ENCODE measurements at places on chromosomes 7 and 10.

DNA sequence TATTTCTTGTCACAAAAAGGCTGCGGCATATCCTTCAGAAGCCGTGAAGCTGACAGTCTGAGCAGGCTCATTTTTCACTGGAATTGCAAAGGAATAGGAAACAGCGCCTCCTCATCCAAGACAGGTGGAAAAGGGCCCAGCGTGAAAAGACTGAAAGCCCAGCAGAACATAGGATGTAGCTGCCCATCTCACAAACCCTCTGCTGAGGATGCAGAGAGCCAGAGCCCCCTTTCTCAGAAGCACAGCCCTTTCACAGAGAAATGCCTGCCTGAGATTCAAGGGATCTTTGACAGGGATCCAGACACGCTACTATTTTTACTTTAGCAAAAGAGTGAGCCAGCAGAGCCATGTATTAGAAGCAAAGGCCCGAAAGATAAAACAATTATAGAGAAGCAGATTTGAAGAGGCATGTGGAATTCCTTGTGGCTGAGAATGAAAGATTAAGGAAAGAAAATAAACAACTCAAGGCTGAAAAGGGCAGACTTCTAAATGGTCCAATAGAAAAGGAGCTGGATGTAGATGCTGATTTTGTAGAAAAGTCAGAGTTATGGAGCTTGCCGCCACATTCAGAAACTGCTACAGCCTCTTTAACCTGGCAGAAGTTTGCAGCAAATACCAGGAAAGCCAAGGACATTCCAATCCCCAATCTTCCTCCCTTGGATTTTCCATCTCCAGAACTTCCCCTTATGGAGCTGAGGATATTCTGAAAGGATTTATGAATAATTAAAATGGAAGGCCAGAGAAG is 36.9 kb downstream of the GDI2 start:
- no peak for DNase-seq

DNA sequence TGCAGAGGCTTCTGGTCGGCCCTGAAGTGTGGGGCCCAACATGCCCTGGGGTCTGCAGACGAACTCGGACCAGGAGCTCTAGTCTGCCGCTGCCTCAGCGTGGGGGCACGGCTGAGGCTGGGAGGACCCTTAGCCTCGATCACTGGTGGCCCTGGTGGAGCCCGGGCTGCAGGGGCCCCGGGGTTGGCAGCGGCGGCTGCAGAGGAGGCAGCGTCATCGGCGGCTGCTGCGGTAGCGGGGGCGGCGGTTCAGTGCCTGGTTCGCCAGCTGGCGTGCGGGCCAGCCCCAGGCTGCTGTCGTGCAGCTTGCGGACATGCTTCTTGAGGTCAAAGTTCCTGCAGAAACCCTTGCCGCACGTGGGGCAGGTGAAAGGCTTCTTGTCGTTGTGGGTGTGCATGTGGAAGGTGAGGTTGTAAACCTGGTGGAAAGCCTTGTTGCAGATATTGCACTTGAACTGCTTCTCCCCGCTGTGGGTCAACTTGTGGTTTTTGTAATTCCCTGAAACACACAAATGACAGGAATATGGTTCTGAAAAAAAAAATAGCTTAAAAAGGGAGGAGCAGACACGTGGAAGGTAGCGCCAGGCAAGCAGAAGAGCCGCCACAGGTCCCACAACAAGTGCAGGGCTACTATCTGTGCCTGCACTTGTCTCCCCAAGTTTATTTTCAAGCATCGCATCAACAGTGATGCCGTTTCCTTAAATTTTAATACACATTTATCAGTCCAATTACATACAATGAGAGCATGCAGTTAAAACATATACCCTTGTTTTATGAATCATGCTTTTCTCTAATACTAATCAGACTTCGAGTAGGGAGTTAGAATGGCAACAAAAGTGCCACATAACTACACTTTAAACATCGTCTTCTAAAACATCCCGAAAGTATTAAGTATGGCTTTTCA is 2.4 kb downstream of the FEZF1 start:
- no peak for DNase-seq

GRCh38 chr10:72470666-72471065 is 115.9 kb upstream of the DNAJB12 start:
- DNase-seq, result no peak

- DNase-seq, result no peak
These were observed 110.1 kb downstream of the ARID5B start for GRCh38 chr10:62011558-62011957.

- no peak for DNase-seq
These were observed 125.4 kb downstream of the EVX1 start for GRCh38 chr7:27367933-27368549.

- DNase-seq, result no peak
These were observed 7.1 kb downstream of the FKBP14 start for GRCh38 chr7:30019387-30019786.

- DNase-seq, result no peak
These were observed 75.3 kb upstream of the IL6 start for GRCh38 chr7:22651534-22652243.

DNA sequence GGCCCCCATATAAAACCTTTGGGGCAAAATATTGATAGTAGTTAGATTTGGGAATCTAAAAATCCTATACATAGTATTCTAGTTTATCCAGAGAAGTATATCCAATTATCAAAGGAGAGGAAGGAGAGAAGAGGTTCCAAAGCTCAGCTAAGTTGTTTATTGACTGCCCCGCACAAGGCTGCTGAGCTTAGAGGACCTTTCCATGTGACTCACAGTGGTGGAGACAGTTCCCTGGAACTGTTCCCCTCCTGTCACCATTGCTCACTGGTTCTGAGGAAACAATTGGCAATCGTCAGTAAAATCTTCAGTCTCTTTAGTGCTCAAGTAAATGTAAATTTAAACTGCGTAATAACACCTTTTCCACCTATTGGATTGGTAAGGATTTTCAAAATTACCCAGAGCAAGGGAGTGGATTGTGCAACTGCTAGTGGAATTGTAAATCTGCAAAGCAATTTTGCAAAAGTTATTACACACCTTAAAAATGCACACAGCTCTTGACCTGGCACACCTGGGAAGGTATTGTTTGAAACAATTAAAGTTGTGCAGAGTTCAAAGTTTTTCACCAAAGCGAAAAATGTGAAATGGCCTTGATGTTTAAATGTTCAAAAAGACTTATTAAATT is 63.1 kb downstream of the EEPD1 start:
- no peak for DNase-seq

DNA sequence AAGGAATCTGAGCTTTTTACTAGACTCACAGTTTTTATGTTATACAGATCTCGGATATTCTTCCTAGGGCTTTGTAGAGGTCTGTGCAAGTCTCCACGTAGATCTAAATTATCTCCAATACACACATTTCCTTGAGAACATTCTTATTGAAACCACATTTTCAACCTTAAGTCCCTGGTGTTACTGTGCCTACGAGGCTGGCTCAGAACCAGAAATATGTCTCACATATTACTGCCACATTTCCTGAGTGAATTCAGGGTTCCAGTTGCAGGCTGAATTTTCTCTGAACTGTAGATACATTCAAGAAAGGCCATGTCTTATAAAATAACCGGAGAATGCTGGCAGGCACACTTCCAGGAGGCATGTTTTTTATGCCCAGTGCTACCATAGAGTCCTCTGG is 46.5 kb downstream of the INHBA start:
- DNase-seq, result no peak

DNA sequence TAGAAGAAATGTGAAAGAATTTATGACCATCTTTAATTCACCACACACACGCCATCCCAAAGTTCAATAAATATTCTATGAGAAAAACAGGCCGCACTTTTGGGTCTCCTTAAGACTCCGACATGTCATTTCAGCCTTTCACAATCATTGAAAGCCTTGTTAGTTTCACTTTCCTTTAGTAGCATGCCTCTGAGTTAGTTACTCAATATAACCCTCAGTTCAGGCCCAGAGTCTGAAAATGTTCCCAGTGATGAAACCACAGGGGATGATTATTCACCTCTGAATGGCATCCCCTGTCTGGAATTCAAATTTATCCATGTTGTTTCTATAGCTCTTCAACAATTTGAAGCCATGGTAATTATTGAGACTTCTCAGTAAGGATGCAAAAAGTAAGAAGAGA is 278.1 kb upstream of the NRP1 start:
- DNase-seq, result no peak

- no peak for DNase-seq
These were observed 189.2 kb downstream of the SEMA3D start for GRCh38 chr7:84997626-84998025.

DNA sequence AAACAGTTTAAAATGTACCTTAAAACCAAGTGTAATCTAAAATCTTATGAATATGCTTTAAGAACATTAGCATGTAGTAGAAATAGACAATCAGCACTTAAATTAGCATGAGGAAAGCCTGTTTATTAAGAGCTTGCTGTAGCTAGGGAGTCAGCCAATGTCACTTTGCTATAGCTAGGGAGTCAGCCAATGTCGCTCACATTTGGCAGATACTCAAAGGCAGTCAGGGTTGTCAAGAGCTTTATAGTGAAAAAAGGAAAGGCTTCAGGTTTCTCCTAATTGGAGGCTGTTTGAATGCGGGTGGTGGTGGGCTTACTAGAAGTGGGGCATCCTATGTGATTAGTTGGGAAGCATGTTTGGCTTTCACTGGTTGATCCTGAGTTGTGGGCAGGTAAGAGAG is 226.2 kb upstream of the DGKB start:
- DNase-seq, result no peak

DNA sequence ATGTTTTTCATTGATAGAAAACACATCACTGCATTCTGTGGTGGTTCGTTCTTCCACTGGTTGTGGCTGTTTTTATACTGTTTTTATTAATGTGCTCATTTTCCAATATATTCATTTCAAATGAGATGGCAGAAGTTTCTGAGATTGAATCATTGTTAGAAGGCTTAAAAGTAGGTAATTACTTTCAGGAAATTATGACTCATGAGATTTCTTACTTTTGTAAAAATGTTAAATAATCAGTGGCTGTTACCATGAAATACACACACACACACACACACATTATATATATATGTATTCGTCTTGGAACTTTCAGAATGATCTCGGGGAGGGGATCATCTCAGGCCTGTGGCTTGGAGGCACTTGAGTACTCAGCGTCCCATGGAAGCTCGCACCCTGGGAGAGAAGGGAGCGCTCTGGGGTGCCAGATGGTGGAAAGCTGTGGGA is 66.1 kb downstream of the ZMYND11 start:
- no peak for DNase-seq

DNA sequence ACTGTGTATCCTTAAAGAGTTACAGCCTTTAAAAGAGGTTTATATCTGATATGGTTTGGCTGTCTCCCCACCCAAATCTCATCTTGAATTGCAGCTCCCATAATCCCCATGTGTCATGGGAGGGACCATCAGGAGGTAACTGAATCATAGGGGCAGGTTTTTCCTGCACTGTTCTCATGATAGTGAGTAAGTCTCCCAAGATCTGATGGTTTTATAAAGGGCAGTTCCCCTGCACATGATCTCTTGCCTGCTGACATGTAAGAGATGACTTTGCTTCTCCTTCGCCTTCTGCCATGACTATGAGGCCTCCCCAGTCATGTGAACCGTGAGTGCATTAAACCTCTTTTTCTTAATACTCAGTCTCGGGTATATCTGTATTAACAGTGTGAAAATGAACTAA is 9.7 kb downstream of the RTKN2 start:
- DNase-seq, result no peak

DNA sequence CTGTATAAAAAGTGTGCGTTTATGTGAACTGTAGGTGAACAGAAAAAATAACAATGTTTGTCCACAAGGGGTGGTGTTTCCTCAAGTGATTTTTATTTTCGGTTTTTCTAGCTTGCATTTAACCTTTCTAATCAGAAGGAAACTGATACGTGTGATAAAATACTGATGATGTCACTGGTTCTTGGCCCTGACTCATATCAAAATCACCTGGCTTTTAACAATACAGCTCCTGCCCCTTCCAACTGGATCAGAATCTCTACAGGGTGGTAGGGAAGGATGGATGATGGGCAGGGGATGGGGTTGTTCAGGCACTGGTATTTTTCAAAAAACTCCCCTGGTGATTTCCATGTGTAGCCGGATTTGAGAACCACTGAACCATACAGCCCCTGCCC is 10.9 kb downstream of the NPFFR1 start:
- DNase-seq, result no peak

- no peak for DNase-seq
These were observed 48.8 kb downstream of the PLPP4 start for GRCh38 chr10:120505866-120506265.

DNA sequence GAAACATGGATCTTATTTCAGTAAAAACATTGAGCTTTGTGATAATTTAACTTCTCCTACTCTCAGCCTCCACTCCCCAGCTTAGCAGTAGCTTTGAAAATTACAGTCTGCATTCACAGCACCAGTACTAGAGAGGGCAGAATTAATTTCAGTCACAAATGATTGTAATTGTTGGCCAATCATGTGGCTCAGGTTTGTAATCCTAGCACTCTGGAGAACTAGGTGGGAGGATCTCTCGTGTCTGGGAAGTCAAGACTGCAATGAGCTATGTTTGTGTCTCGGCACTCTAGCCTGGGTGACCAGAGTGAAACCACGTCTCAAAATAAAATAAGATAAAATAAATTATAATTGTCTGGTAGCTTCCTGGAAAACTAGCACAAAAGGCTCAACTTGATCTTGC is 620.9 kb downstream of the TNS3 start:
- DNase-seq, result no peak

DNA sequence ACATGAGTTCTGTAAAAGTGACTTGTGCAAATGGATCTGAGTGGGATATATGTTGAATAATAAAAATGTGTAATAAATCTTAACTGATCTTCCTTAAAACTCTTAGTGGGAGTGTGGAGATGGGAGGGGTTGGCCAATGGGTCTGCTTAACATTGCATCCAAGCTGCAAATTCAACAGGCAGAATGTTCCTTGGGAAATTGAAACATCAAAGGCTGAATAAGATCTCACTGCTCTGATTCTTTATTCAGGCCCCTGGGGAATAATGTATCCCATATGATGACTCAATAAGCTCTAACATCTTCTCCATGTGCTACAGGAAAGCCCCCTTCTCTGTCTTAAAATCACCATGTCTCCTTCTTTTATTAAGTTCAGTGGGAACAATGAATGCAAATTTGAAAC is 373.2 kb upstream of the PODXL start:
- no peak for DNase-seq

DNA sequence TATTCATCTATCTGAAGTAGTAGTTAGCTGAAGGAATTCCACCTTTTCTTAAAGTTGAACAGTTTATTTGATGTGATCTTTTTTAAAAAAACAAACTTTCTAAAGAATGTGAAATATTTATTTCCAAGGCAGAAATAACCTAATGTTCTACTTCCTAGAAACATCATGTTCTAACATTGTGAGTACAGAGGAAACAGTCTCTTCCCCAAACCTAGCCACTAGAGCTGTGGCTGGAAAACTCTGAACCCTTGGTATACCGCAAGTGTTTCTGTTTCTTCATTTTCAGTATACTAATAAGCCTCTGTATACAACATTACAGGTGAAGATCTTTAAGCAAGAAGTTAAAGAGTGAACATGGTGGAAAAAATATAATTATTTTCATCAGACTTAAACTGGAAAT is 35.1 kb downstream of the NOC3L start:
- DNase-seq, result no peak

DNA sequence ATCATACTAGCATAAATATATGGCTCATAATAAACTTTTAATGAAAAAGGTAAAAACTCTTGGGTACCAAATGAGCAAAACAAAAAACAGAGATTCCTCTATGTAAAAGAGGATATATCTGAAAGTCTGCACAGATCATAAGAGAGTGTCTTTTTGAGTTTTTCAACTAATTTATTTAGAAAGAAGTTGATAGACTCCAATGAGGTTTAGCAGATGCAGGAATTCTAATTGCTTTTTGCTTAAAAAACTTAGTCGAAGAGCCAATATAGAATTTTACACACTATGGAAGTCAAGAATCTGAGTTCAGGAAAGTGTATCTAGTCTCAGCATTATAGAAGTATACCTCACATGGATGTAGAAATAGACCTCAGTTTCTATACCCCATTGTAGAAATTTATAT is 3.4 kb upstream of the MLLT10 start:
- no peak for DNase-seq

All from cerebellar nuclear complex (tissue), 1 donor.